ENCODE measurements at places on chromosomes 12 and 14.
A peak's percentile ranks its signal among the peaks of the same experiment; 100 is the strongest.

GRCh38 chr12:31321186-31321896 lies 4.6 kb downstream of the SINHCAF start:
- DNase-seq: no peak

GRCh38 chr12:12099102-12099501 lies 28.4 kb downstream of the BCL2L14 start:
- DNase-seq: no peak

- DNase-seq: peak; percentile 43
Observed at GRCh38 chr14:67666750-67667449, 7.5 kb downstream of the VTI1B start.

GRCh38 chr14:95018821-95019220 lies 138.5 kb downstream of the DICER1 start:
- DNase-seq: no peak

DNA sequence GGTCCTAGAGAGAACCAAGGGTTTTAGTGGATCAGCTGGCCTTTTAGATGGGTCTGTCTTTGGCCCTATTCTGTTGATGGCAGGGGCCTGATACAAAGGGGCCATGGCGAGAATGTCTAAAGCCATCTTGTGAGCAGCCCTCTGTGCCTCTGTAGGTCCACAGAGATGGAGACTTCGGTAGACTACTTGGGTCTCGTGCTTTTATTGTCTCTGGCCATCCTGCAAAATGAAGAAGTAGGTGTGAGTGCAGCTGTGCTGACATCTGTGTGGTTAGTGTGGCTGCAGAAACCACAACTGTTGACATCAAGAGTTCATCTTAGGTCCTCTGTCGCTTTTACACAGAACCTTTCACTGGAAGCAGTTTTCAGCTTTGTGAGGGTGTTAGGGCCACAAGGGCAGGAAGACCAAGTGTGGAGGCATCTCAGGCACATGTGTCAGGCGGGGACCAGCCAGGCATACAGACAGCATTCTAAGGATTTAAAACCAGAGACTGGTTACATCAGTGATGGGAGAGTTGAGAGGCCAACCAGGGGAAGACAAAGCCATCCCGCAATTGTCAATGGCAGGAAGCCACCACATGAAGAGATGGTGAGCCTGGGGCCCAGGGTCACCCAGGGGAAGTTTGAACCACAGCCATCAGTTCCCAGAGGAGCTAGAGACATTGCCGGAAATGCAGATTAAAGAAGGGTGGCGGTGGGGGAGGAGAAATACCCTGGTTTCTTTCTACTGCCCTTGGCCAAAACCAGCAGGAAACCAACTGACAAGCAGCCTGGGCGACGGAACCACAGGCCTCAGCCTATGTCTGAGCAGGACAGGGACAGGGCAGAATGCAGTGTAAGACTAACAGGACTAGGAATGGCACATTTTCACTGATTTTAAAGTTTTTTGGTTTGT lies 13.0 kb upstream of the TPCN1 start:
- no peak for DNase-seq

GRCh38 chr12:47052274-47052673 lies 27.1 kb upstream of the PCED1B start:
- no peak for DNase-seq

DNA sequence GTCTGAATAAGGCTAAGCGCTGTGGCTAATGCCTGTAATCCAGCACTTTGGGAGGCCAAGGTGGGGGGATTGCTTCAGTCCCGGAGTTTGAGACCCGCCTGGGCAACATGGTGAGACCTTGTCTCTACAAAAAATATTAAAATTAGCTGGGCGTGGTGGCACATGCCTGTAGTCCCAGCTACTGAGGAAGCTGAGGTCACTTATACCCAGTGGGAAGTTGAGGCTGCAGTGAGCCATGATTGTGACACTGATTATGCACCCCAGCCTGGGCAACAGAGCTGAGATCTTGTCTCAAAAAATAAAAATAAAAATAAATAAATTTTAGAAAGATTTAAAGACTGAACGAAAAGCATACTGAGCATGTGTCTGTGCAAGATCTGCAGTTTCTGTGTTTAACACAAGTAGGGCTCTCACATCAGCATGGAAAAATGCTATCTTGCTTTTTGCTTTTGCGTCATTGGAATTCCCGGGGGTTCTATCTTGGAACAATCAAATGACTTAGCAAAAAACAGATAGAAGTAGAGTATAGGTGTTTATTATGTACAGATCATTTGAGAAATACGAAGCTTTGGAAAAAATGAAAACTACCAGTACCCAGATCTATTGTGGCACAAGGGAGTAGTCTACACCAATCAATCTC lies 161.9 kb downstream of the CAPZA3 start:
- DNase-seq: no peak

GRCh38 chr12:108967869-108968540 lies 52.9 kb downstream of the SVOP start:
- DNase-seq: no peak

GRCh38 chr12:56299308-56299852 lies 750 bp downstream of the CS start:
- DNase-seq: no peak

DNA sequence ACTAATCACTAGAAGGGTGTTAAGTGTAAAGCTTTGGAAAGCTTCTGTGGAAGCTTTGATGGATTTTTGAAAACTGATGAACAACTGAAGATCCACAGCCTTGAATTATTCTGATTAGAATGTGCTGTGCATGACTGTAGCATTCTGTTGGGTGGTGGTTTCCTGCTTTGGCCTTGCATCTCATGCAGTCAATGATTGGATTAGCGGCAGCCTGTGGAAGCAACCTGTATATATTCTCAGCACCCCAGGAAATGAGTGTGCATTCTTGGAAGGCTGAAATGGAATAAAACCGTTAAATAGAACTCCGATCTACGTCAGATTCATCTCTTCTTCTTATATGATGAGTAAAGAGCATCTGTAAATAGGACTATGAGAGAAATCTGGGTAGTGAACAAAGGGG lies 120.2 kb downstream of the SLC16A7 start:
- no peak for DNase-seq

DNA sequence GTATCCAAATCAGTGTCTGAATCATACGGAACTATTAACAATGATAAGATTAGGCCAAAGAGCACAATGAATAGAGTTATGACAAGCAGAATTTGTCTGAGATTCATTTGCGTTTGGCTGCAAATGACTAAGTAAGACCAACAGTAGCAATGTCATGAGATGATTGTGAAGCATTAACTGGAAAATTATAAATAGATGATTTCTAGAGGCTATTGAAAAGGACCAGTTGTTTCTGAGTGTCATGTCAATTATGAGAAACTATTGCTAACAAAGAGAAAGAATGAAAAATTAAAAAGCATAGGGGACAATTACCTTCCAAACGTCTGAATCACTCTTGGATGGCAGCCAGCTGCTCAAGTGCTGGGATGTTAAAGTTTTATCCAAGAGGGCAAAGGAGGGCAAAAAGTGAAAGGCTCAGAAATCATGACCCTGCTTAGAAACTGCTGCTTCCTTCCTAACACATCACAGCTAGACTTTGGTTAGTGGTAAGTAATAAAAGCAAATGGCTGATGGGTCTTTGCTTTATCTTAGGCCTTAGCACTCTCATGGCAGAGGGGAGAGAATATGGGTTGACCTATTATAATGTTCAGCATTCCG lies 89.0 kb downstream of the AKAP6 start:
- no peak for DNase-seq

DNA sequence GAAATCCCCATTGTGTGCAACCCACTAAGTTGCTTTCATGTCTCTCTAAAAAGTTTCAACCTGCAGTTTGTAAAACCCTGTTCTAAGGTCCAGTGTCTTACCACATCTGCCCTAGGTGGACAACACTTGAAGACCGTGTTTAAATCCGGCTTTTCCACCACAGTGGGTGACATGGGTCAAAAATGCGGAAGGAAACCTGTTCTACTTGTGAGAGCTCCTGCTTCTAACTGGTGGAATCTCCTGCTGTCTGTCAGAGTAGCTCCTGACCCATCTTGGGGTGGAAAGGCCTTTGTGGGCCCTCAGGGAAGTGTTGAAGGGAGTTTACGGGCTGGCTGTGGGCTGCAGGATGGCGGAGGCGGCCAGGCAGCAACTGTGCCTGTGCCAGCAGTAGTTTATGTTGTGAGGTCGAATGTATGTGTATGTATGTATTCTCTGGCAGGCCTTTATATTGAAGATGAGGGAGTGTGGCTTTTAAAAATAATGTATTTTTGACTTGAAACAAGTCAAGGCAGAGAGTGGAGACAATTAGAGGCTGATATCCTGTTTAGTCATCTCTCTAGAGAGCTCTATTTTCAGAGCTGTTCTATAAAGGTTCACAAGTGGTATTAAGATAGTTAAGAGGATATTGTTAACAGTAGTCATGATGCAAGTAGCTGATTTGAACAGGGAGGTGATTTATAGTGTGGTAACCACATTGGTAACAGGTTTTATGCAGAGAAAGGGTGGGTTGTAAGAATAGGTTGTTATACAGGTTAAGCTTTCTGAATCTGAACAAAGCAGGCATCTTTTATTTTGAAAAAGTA lies 67.0 kb downstream of the PRKCH start:
- no peak for DNase-seq

DNA sequence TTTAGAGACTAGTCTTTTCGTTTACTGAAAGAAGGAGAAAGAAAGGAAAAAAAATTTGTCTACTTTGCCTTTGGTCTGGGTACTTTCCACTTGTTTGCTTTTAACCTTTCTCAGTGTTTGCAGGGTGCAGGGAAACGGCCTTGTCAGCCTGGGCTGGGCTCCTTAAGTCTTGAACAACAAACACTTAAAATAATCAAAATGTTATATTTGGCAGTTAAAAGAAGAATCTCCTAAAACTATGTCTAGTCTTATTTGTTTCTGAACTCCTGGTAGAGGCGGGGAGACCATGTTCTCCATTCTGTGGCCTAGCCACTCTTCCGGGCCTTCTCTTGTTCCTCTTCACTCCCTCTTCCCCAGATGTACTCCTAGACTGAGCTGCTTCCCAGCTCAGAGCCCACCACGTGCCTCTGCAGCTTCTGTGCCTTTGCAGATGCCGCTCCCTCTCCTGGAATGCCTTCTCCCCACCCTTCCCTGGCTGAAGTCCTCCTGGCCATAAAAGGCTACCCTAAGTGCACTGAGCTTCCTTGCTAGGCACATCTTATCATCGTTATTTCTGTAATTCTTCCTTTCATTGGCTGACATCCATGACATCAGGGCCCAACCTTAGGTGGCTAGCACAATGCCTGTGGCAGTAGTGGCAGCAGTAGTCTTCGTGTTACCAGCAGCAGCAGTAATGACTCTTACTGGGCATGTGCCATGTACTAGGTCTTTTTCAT lies 432.9 kb downstream of the ZFP36L1 start:
- no peak for DNase-seq

DNA sequence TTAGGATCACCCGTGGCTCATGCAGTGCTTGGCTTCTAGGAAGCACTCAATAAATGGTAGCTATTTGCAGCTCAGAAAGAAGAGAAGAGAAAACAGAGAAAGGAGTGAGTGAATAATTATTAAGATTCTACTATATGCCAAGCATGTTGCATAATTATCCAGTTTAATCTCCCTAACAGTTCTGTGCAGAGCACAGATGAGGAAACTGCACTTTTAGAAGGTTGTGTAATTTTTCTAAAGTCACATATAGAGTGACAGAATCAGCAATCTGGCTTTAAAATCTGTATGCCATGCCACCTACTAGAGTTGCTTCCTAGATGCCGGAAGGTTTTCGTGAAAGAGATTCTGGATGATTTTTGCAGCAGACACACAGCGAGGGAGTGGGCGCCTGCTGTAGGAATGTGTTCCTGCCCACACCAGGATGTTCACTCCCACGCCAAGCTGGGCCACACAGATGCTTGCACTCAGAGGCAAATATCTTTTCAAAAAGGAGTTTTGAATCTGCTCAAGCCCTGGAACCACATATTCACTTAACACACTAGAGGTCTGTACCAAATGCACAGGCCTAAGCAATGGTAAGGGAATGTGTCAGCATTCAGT lies 50.2 kb upstream of the SMCO2 start:
- DNase-seq: no peak

DNA sequence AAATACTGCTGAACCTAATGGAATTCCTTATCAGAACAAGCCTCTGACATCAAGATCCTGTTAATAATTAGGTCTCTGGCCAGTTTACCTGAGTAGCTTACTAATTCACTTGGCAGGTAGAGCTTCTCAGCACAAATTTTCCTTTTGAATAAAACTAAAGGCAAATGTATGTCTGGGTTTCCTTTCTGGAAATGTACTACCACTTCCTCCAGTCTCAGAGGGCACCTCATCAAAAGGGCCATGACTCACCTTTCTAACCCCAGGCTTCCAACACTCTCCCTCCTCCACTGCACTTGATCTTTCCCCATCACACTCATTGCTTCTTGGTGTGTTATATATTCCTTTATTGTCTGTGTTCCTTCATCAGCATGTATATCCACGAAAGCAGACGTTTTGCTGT lies 90.5 kb downstream of the SLC2A13 start:
- no peak for DNase-seq

DNA sequence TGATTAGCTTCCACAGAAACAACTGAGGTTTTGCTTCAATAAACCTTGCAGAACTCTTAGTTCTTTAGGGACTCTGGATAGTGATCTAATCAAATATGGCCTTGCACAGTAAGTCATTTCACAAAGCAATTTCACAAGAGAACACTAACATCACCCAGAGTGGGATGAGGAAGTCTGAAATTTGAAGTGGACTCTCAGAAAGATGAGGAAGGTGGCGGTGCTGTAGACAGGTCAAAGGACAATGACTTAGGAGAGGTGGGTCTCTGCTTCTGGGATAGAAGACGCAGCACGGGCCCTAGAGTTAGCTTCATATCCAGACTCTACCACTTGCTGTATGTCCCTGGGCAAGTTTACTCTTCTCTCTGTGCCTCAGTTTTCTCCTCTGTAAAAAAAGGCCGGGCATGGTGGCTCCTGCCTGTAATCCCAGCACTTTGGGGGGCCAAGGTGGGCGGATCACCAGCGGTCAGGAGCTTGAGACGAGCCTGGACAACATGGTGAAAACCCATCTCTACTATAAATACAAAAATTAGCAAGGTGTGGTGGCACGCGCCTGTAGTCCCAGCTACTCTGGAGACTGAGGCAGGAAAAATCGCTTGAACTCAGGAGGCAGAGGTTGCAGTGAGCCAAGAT lies 18.9 kb downstream of the FOS start:
- no peak for DNase-seq

GRCh38 chr12:27464220-27464554 lies 17.7 kb downstream of the SMCO2 start:
- DNase-seq: peak; percentile 51

- DNase-seq: no peak
Observed at GRCh38 chr12:120500581-120500980, 4.7 kb downstream of the DYNLL1 start.

GRCh38 chr12:1705774-1706631 lies 15.1 kb downstream of the ADIPOR2 start:
- no peak for DNase-seq

GRCh38 chr12:89357297-89357730 lies 5.0 kb upstream of the DUSP6 start:
- DNase-seq: no peak

GRCh38 chr12:2449586-2449985 lies 345.2 kb upstream of the FKBP4 start:
- no peak for DNase-seq

DNA sequence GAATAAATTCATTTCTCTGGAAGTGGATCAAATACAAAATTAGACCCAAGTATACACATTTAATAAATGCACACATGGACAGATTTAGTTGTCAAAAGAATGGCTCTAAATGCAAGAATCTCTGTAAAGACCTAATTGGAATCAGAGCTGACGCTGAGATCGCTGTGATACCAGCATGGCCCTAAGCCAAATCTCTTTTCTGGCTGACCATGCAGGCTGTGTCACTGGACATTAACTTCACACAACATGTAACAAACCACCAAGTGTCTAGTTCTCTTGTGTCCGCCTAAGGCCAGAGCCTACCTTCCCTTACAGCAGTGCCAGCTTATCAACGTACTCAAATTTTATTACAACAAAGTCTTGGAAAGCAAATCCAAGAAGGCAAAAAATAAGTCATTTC lies 127.5 kb downstream of the MED13L start:
- DNase-seq: no peak

- DNase-seq: no peak
Observed at GRCh38 chr12:51077930-51078329, 5.5 kb downstream of the CSRNP2 start.
